Activated CD4-positive, alpha-beta T cell treated with anti-CD3 and anti-CD28 coated beads, Interleukin-2, amount 10 ng/mL, durations not matched to agents 7 days and 5 days (primary cell): ENCODE measurements at places on chromosomes 11 and 22. TPM values are rescaled to one million over a fixed set of nuclear protein-coding genes. Genes with fewer than 3 reads are reported as not detected.

- DNase-seq: no peak
These were observed 618.0 kb downstream of the BRD1 start for GRCh38 chr22:49209452-49210195.

- DNase-seq: no peak
These were observed 1.1 kb downstream of the IGF2 start for GRCh38 chr11:2138068-2138430.

- DNase-seq: no peak
These were observed 15.7 kb downstream of the ASPHD2 start for GRCh38 chr22:26444777-26445176.

SLC37A2 gene
- 0.60 TPM for total RNA-seq

GRCh38 chr11:65781152-65781961 is 581 bp upstream of the AP5B1 start:
- DNase-seq: no peak

DNA sequence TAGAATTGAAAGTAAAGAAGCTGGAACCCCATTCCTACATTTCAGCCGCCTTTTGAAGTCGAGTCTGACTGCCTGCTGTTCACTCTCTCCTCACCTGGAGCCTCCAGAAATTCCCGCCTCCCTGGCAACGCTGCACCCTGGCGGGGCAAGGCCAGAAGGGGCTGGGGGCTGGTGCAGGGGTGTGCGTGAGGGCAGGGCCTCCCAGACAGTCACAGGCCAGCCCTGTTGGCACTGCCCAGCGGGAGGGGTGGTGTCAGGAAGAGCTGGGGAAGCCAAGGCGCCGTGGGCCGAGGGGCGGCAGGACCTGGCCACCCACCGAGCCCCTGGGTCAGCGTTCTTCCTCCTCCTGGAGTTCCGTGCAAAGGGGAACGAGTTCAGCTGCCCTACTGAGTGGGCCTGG is 123.2 kb downstream of the KCNQ1OT1 start:
- DNase-seq: no peak

- DNase-seq: no peak
These were observed 13.3 kb upstream of the MB start for GRCh38 chr22:35630387-35630793.

HTR3B gene
- total RNA-seq: not detected

USP2 gene
- 0.17 TPM for total RNA-seq

CD3E gene
- total RNA-seq: 680 TPM

CARNS1 gene
- total RNA-seq: 1.9 TPM

GRCh38 chr22:50326956-50327710 is at the start of gene DENND6B:
Gene DENND6B, minus strand, starts transcription at chr22:50327012. Its CDS starts 24 bp downstream, at chr22:50326988.
- DNase-seq: peak; percentile 72
